ENCODE measurements at places on chromosomes 13 and 19. TPM values are rescaled to one million over a fixed set of nuclear protein-coding genes. Genes with fewer than 3 reads are reported as not detected.

Gene DHRS12
- total RNA-seq = 14.8 TPM

Gene CD37
- 329 TPM for total RNA-seq

Gene MISP3
- total RNA-seq = 0.49 TPM

Gene ZNF626
- 6.8 TPM for total RNA-seq

Gene ZNF560
- not detected for total RNA-seq

Gene ADGRE3
- total RNA-seq = not detected

Gene TMPRSS9
- not detected for total RNA-seq

Gene CYP2A7
- not detected for total RNA-seq

Gene IRGC
- total RNA-seq = not detected

Gene ENOX1
- total RNA-seq = not detected

Gene PSG7
- total RNA-seq = not detected

Gene SBSN
- total RNA-seq = not detected

Gene IFNL1
- not detected for total RNA-seq

Gene RPS15
- total RNA-seq = 2,193 TPM

Gene ZNF155
- total RNA-seq = 4.0 TPM

Gene C3
- total RNA-seq = not detected

Gene KLK14
- not detected for total RNA-seq

Gene CYP2A6
- not detected for total RNA-seq

Gene SYNE4
- 1.6 TPM for total RNA-seq

Gene KLK7
- total RNA-seq = not detected

Gene MAG
- not detected for total RNA-seq

Gene ZNF441
- total RNA-seq = 2.6 TPM

Gene SCN1B
- 2.3 TPM for total RNA-seq

Gene SOX21
- not detected for total RNA-seq

Gene ZNF486
- 3.8 TPM for total RNA-seq

Gene GIPR
- 3.0 TPM for total RNA-seq

Gene TEX26
- not detected for total RNA-seq

Gene PSPN
- total RNA-seq = 0.85 TPM

Gene IGFL4
- not detected for total RNA-seq

Measured in CD4-positive, alpha-beta T cell (primary cell).